ENCODE measurements at places on chromosomes 1 and 21.

GRCh38 chr1:218557731-218558130 lies 212.6 kb downstream of the TGFB2 start:
- DNase-seq = no peak

- no peak for DNase-seq
Observed at GRCh38 chr1:183089025-183089639, 65.9 kb downstream of the LAMC1 start.

DNA sequence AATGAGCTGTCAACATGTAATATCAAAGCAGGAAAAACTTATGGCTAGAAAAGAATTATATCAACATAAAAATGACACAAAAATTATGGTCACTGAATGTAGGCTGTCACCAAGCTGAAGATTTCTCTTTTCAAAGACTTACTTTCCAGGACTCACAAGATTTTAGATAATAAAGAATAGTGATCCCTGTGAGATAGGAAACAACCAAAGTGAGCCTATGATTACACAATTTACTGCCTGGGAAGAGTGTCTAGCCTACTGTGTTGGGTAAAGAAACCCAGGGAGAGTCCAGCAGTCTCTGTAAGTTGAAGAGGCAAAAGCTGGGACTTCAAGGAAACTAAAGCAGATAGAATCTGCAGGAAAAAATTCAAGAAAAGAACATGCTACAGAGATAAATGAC lies 20.2 kb upstream of the RGS1 start:
- DNase-seq = no peak

- DNase-seq = no peak
Observed at GRCh38 chr1:24742090-24742938, 2.9 kb upstream of the CLIC4 start.

DNA sequence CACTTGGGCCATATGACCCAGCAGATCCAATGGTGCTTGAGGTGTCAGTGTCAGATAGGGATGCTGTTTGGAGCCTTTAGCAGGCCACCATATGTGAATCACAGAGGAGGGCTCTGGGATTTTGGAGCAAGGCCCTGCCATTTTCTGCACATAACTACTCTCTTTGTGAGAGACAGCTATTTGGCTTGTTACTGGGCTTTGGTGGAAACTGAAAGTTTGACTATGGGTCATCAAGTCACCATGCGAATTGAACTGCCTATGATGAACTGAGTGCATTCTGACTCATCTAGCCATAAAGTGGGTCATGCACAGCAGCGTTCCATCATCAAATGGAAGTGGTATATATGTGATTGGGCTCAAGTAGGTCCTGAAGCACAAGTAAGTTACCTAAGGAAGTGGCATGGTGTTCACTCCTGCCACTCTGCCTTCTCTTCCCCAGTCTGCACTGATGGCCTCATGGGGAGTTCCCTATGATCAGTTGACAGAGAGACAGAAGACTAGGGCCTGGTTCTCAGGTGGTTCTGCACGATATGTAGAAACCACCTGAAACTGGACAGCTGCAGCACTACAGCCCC lies 447.3 kb downstream of the AGBL4 start:
- DNase-seq = no peak

GRCh38 chr21:17583898-17584297 lies 28.8 kb downstream of the BTG3 start:
- no peak for DNase-seq

DNA sequence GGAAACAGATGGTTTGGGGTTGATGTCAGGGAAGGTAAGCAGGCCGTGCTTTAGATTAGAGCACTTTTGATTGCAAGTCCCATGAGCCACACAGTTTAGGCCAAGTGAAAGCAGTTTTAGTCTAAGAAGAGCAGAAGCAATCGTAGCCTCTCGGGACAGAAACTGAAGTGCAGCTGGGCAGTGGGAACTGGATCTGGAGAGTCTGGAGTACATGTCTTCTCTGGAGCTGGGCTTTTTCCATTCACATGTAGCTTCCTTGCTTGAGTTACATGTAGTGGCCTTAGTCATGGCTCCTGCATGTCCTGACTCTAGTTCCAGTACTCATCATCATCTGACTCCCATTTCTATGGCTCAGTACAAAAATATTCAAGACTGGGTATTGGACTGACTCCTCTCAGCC lies 16.7 kb downstream of the CAMTA1 start:
- DNase-seq = no peak

DNA sequence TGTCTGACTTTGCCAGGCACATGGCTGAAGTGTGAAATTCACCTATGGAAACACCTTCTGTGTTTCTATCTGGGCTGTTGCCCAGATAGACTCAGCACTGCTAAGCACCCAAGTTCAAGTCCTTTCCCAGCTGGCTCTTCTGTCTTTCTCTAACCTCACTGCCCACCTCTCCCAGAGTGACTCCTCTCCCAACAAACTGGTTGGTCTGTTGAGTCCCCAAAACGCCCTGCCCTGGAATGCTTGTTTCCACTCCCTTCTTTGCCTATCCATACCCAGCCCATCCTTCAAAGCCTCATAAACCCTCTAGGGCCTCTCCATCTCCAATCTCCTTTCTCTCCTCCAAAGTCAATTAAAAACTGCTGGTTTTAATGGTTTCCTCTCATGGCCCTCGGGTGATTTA lies 15.6 kb downstream of the PLXNA2 start:
- DNase-seq = no peak

GRCh38 chr1:40857737-40858136 lies 4.4 kb downstream of the CITED4 start:
- DNase-seq = no peak

GRCh38 chr1:76038287-76039004 lies 36.1 kb upstream of the ST6GALNAC3 start:
- no peak for DNase-seq

DNA sequence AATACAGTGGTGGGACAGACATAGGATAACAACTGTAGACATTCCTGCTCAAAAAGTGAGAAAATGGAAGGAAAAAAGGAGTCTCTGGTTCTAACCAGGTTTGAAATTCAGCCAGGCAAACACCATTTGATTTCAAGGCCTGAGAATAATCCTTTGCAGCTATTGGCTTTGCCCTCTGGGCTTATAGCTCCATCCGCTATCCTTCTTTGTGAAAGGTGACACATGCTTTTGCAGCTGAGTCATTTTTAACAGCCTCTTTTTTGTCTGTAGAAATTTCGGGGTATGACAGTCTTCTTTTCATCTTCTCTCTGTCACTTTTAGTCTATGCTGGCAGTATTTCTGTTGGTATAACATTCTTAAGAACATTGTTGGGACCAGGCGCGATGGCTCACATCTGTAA lies 16.2 kb downstream of the SDHC start:
- no peak for DNase-seq

DNA sequence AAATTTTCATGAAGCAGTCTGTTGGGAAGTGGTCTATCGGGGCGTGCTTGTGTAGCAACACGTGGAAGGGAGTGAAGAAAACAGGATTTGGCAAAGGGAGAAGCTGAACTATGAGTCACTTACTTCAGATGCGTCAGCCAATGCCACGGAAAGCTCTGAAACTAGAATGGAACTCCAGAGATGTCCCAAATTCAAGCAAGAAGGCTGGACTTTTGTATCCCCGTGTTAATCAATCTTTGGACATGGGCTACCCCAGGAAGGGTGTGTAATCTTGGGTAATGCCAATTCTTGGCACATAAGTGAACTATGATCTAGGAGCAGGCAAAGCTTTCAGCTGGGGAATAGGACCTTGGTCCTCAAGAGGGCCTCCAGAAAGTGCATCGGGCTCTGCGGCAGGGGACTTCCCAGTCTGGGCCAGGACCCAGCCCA lies 102.6 kb downstream of the ADSS2 start:
- no peak for DNase-seq

- no peak for DNase-seq
Observed at GRCh38 chr21:20272791-20273362, 725.3 kb upstream of the NCAM2 start.

DNA sequence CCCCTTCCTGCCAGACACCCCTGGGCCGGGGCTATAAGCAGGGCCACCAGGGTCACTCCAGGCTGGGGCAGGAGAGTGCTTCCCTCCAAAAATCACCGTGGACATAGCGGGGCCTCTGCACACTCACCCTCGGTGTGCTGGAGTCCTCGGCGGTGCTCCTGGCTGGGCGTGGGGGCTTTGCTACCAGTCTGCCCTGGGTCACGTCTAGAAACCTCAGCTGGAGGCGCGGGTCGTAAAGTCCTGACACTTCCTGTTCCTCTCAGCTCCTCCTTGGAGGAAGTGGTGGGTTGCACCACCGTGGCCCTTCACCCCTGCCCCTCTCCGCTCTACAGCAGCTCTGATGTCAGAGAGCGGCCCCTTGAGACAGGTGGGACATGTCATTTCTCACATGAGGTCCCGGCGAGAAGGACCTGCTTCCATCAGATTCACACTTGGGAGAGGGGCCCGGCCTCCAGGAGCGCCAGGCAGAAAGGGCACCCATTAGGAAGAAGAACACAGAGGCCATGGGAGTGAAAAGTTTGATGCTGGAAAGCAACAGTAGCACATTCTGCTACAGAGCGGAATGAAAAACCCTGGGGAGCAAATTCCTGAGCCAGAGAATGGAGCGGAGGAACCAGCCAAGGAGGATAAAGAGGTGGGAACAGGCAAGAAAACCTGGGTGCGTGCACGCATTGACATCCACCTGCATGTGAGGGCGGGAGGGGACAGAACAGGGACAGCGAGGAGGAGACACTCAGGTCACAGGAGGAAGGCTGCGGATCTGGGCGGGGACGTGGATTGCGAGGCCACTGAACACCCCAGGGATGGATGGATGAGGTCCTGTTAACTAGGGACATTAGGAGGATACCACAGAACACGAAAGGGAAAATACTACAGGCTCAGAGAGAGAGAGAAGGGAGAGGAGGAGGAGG lies at the start of gene ITGB2:
Gene ITGB2 (minus strand): TSS at position 206 of the 911 bp plus-strand sequence. CDS start 10,117 bp downstream, outside the sequence.
- DNase-seq = no peak

GRCh38 chr1:31101147-31101502 lies 35.6 kb upstream of the PUM1 start:
- DNase-seq = no peak

- DNase-seq = no peak
Observed at GRCh38 chr1:162138112-162138511, 68.6 kb downstream of the NOS1AP start.

- no peak for DNase-seq
Observed at GRCh38 chr1:218436997-218437396, 91.9 kb downstream of the TGFB2 start.

DNA sequence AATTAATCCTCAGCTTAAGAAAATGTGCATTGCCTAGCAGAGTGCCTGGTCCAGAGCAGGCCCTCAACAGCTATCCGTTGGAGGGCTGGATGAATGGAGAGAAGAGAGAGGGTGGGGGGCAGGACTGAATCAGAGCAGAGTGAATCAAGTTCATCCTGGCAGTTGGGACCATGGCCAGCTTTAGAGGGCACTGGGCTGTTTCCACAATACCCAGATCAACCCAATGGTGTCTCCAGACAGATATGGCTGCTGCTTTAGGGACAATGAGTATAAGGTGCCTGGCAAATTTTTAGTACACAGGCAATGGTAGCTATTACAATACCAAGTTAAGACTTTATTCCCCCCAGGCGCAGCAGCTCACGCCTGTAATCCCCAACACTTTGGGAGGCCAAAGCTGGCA lies 17.1 kb downstream of the EMC1 start:
- DNase-seq = no peak
